ENCODE measurements at places on chromosomes 1 and 21. TPM values are rescaled to one million over a fixed set of nuclear protein-coding genes. Genes with fewer than 3 reads are reported as not detected.
A peak's percentile ranks its signal among the peaks of the same experiment; 100 is the strongest.

- no peaks in the 10 kb centered on the region for H3K4me1 ChIP-seq
- H3K27ac ChIP-seq = peak overlapping the region; percentile 62
- DNase-seq = no peak
- no peak overlapping the region for H3K4me3 ChIP-seq
- no peaks in the 10 kb centered on the region for H3K27me3 ChIP-seq
These were observed 32.2 kb downstream of the AIDA start for GRCh38 chr1:222680080-222680479.

- H3K27ac ChIP-seq = no peak overlapping the region
- no peak for DNase-seq
- no peaks in the 10 kb centered on the region for H3K36me3 ChIP-seq
- peaks cover 6% of the 10 kb centered on the region for H3K4me1 ChIP-seq
- no peaks in the 10 kb centered on the region for H3K27me3 ChIP-seq
These were observed 32.4 kb upstream of the PTGFRN start for GRCh38 chr1:116877141-116877818.

S100B gene
- total RNA-seq = not detected

DNA sequence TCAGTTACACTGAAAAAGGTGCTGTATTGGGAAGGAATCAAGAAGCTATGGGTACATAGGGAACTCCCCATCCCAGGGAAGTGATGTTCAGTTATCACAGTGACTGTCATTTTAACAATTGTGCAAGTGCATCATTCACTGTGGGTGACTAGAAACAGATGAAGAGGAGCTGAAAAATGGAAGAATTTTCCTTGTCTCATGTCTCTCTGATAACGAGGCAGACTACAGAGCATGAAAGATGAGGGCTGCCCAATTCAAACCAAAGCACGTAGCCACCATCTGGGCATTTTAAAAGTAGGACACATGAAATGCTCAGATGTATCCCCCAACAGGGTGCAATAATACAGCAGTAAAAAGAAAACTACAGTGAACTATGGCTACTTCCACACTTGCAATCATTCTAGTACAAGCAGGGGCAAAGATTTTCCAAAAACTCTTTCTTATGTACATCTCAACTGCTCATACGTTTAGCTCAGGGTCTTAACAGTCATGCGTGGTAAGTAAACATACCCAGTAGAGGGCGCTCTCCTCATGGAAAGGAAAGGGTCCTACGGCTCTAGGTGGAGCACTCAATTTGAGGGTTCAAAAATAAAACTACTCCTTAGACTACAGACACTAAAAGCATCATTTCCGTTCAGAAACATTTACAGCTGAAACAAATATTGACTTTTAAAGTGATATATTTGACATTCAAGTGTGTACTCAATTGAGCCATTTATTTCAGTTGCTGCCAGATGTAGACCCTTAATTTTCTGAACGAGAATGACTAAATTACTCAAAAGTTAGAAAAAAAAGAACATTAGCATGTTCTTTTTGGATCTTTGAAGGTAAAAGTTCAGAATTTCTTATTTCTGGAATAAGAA, 143.2 kb downstream of the KCTD3 start:
- no peak overlapping the region for H3K4me3 ChIP-seq
- no peaks in the 10 kb centered on the region for H3K27me3 ChIP-seq
- H3K4me1 ChIP-seq = peaks cover 16% of the 10 kb centered on the region
- DNase-seq = no peak
- no peaks in the 10 kb centered on the region for H3K36me3 ChIP-seq

DNA sequence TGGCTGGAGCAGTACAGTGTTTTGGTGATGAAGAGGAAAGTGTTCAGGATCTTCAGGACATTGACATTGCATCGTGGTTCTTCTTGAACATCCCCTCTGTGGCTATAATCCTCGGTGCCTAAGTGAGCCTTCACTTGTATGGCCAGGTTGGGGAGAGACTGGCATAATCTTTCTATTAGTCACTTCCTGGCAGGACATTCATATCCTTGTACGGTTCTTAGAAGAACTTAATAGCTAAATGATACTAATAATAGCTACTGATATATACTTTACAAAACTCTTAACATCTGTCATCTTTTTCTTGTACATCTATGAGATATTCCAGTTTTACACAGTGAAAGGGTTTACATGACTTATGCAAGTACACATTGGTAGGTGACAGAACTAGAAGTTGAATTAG, 35.8 kb downstream of the CELF3 start:
- no peak overlapping the region for H3K4me3 ChIP-seq
- DNase-seq = no peak
- H3K36me3 ChIP-seq = peaks cover 6% of the 10 kb centered on the region
- no peaks in the 10 kb centered on the region for H3K27me3 ChIP-seq
- no peak overlapping the region for H3K27ac ChIP-seq

CYP4X1 gene
- 0.24 TPM for total RNA-seq

GRCh38 chr1:54885807-54886723, 930 bp downstream of the DHCR24 start:
- H3K4me3 ChIP-seq = peak overlapping the region; percentile 93
- peaks cover 17% of the 10 kb centered on the region for H3K36me3 ChIP-seq
- peak overlapping the region; percentile 84 for H3K27ac ChIP-seq
- no peaks in the 10 kb centered on the region for H3K27me3 ChIP-seq
- no peak for DNase-seq

- H3K36me3 ChIP-seq = no peaks in the 10 kb centered on the region
- no peak overlapping the region for H3K27ac ChIP-seq
- H3K4me1 ChIP-seq = peaks cover 1% of the 10 kb centered on the region
- no peak for DNase-seq
These were observed 51.3 kb upstream of the PLA2G2C start for GRCh38 chr1:20237646-20238045.

LAMC1 gene
- 72.9 TPM for total RNA-seq

GRCh38 chr1:50978144-50978851, 8.3 kb downstream of the CDKN2C start:
- H3K27ac ChIP-seq = no peak overlapping the region
- DNase-seq = peak; percentile 27
- no peaks in the 10 kb centered on the region for H3K4me1 ChIP-seq
- H3K4me3 ChIP-seq = peak overlapping the region; percentile 41
- H3K27me3 ChIP-seq = peaks cover 92% of the 10 kb centered on the region

DNA sequence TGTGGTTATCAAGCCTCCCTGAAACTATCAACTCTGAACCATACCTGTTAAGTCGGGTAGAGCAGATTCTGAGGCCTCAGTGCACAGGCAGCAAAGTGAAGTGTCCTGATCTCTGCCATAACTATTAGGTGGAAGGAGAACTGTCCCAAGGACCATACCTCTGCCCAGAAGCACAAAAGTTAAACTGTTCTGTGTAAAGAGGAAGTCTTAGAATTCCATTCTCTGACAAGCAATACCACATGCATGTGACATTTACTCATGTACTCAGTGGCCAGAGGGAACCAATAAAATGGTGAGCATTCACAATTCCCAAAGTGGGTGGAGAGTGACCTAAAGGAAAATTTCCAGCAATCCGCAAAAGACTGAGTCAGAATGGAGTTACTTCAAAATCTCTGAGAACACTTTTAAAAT, 61.0 kb downstream of the TOR3A start:
- H3K36me3 ChIP-seq = peaks cover 21% of the 10 kb centered on the region
- H3K27me3 ChIP-seq = no peaks in the 10 kb centered on the region
- H3K27ac ChIP-seq = peak overlapping the region; percentile 69
- no peak overlapping the region for H3K4me3 ChIP-seq
- peaks cover 4% of the 10 kb centered on the region for H3K4me1 ChIP-seq
- DNase-seq = no peak

- H3K4me3 ChIP-seq = no peak overlapping the region
- peaks cover 33% of the 10 kb centered on the region for H3K27me3 ChIP-seq
- no peak overlapping the region for H3K27ac ChIP-seq
- peak; percentile 35 for DNase-seq
- H3K4me1 ChIP-seq = no peaks in the 10 kb centered on the region
These were observed 261.1 kb downstream of the CAMTA1 start for GRCh38 chr1:7046314-7046713.

DNA sequence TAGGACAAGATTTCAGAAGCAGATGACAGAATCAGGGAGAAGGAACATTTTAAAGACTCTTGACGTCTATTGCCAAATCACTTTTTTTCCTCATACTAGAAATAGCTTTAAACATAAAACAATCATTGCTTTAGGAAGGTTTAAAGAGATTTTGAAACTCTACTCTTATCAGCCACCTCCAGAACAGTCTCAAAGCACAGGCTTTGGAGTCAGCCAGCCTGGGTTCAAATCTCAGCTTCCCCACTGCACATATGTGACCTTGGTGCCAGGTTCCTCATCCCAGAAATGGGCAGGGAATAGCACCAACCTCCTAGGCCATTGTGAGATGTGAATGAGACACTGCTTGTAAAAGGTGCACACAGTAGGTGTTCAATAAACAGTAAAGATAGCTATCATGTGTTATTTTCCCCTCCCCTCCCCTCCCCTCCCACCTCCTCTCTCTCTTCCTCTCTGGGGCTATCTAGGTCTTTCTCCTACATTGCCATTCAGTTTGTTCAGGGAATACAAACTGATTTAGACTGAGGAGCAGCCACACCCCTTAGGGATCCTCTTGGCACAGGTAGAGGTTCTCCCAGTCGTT, 20.6 kb downstream of the SPOCD1 start:
- H3K4me3 ChIP-seq = no peak overlapping the region
- H3K27me3 ChIP-seq = peaks cover 28% of the 10 kb centered on the region
- H3K36me3 ChIP-seq = no peaks in the 10 kb centered on the region
- no peak for DNase-seq
- H3K4me1 ChIP-seq = no peaks in the 10 kb centered on the region

DNALI1 gene
- 75.4 TPM for total RNA-seq

LGR6 gene
- total RNA-seq = 0.47 TPM

- H3K4me3 ChIP-seq = no peak overlapping the region
- H3K36me3 ChIP-seq = peaks cover 5% of the 10 kb centered on the region
- DNase-seq = no peak
These were observed 7.2 kb downstream of the AGMAT start for GRCh38 chr1:15577691-15578090.

GRCh38 chr1:65292861-65293593, 16.3 kb upstream of the DNAJC6 start:
- no peak for DNase-seq
- no peaks in the 10 kb centered on the region for H3K27me3 ChIP-seq
- no peak overlapping the region for H3K4me3 ChIP-seq
- no peak overlapping the region for H3K27ac ChIP-seq
- no peaks in the 10 kb centered on the region for H3K36me3 ChIP-seq

CSMD2 gene
- total RNA-seq = 0.38 TPM

GRCh38 chr21:15534450-15534886, 195.3 kb upstream of the USP25 start:
- no peak overlapping the region for H3K27ac ChIP-seq
- no peak overlapping the region for H3K4me3 ChIP-seq
- H3K4me1 ChIP-seq = no peaks in the 10 kb centered on the region
- peaks cover 1% of the 10 kb centered on the region for H3K36me3 ChIP-seq
- no peaks in the 10 kb centered on the region for H3K27me3 ChIP-seq

DNA sequence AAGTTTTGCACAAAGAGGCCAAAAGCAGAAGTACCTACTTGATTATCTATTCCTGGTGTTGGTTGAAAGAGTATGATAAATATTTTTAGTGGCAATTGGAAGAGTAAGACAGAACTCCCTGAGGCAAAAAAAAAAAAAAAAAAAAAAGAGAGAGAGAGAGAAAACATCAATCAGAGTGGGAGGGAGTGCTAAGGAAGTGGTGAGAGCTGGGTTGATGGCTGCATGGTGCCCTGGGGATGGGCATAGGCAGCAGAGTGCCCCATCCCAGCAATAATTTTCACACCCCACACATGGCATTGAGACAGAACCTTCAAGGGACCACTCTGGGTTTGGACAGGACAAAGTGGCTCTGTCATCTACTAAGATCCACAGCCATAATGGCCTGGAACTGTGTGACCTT, 59.4 kb upstream of the FAM20B start:
- no peaks in the 10 kb centered on the region for H3K36me3 ChIP-seq
- H3K4me1 ChIP-seq = no peaks in the 10 kb centered on the region
- no peak overlapping the region for H3K4me3 ChIP-seq
- no peak for DNase-seq
- H3K27ac ChIP-seq = no peak overlapping the region

OTUD3 gene
- 19.0 TPM for total RNA-seq

GRCh38 chr21:15552914-15553494, 176.8 kb upstream of the USP25 start:
- DNase-seq = no peak
- H3K36me3 ChIP-seq = no peaks in the 10 kb centered on the region
- no peaks in the 10 kb centered on the region for H3K4me1 ChIP-seq
- no peak overlapping the region for H3K27ac ChIP-seq
- no peak overlapping the region for H3K4me3 ChIP-seq

GRCh38 chr1:53473463-53473862, 14.3 kb downstream of the DMRTB1 start:
- no peak overlapping the region for H3K27ac ChIP-seq
- H3K27me3 ChIP-seq = peaks cover 34% of the 10 kb centered on the region
- no peak overlapping the region for H3K4me3 ChIP-seq
- no peaks in the 10 kb centered on the region for H3K36me3 ChIP-seq
- no peaks in the 10 kb centered on the region for H3K4me1 ChIP-seq
- no peak for DNase-seq

DNA sequence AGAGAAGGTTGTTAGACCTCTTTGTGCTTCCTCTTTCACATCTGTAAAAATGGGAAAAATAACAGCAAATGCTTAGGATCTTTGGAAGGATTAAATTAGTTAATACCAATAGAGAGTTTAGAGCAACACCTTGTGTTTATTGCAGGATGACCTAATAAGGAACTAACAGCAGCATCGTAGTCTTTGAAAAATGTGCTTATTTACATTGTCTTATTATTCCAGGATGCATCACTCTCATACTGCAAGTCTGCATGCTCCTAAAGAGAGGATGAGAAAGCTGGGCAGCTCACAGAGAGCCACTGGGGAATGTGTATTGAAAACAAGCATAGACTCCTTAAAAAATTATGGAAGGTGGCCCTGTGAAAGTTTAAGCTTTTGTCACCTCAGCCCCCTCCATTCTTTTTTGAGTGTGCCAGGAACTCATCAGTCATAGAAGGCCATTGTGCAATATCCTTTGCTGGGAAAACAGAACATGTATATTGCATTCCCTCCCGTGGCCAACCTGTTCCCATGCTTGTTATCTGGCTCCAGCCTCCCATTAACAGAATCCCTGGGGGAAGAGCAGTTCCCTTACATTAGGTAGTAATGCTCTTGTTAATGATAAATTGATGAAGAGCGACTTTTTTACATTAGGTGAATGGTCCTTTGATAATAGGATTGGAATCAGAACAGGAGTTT, 180.7 kb downstream of the ZNF326 start:
- H3K4me3 ChIP-seq = no peak overlapping the region
- H3K36me3 ChIP-seq = no peaks in the 10 kb centered on the region
- DNase-seq = no peak
- no peaks in the 10 kb centered on the region for H3K27me3 ChIP-seq
- no peak overlapping the region for H3K27ac ChIP-seq
- peaks cover 1% of the 10 kb centered on the region for H3K4me1 ChIP-seq

DNA sequence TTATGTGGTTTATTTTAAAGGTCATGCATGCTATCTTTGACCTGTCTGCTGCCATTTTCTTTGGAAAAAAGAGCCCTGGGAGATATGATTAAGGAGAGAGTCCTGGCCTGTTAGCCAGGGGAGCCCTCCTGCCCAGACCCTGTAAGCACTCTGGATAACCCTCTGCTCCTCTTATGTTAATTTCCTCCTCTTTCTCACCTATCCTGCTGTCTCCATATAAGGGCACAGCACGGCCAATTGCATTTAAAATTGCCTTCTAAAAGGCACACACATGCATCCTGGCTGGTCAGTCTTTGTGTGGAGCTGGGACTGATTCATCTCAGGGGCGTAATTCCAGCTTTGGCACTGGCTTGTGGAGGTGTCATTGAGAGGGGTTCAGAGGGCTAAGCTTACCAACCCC, 158.9 kb downstream of the ST6GALNAC5 start:
- DNase-seq = no peak
- peaks cover 19% of the 10 kb centered on the region for H3K4me1 ChIP-seq
- no peaks in the 10 kb centered on the region for H3K27me3 ChIP-seq
- no peak overlapping the region for H3K4me3 ChIP-seq
